ENCODE measurements at places on chromosomes 2 and 18.
A peak's percentile ranks its signal among the peaks of the same experiment; 100 is the strongest.

DNA sequence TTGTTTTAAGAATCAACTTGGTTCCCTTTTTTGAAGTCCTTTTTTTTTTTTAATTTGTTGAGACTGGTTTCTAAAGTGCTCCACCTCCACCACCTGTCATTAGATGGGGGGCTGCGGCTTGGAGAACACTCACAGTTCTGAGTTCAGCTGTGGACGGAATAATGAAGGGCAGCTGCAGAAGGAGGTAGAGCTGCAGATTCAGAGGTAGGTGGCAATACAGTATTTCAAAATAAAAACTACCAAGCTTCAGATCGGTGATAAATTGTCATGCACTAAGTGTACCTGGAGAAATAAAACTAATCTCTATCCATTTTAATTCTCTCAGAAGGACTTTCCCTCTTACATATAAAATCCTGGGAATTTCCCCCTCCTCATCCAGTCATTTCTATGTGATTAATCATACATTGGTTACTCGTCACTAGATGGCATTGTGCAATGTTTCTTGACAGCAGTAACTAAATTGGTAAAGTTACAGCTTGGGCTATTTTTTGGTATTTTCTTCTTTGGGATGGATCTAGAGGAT is 81.1 kb upstream of the SLC39A10 start:
- DNase-seq, result no peak

GRCh38 chr2:181566334-181567032 is 90.4 kb downstream of the CERKL start:
- DNase-seq, result no peak

DNA sequence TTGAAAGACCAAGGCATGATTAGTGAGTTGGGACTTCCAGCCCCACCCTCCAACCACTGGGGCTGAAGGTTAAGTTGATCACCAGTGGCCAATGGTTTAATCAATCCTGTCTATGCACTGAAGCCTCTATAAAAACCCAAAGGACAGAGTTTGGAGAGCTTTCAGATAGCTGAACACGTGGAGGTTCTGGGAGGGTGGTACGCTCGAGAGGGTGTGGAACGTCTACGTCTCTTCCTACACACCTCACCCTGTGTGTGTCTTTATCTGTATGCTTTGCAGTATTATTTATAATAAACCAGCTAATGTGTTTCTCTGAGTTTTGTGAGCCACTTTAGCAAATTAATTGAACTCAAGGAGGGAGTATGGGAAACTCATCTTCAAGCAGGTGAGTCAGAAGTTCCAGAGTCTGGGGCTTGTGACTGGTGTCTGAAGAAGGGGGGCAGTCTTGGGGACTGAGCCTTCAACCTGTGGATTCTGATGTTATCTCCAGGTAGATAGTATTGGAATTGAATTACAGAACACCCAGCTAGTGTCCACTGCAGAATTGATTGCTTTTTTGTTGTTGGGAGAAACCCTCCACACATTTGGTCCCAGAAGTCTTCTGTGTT is 20.3 kb downstream of the ACTR3 start:
- no peak for DNase-seq

DNA sequence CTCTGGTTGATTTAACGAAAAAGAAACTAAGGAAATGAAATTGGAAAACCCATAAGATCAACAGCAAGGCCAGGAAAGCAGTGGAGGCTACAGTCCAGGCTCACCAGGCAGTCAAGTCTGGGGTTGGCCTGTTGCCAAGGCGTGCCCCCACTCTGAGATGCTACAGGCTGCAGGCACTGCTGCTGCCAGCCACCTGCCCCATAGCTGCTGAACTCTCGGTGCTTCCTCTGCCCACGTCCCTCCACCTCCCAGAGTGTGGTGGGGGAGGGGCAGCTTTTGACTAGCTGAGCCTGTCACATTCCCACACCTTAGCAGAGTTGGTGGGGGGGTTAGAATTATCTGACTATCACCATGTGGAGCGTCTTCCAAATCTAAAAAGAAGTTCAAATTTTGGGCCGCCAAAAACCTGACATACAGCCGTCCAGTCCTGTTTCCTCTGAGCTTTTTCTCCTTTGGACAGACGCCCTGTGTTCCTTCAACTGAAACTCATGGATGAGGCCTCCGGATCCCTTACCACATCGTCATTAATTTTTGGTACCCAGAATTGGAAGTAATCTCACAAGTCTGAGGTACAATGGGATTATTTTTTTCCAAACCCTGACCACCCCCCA is 3.9 kb upstream of the SH3RF3 start:
- DNase-seq, result no peak

- DNase-seq, result no peak
These were observed 4.4 kb downstream of the DNMT3A start for GRCh38 chr2:25337276-25337675.

DNA sequence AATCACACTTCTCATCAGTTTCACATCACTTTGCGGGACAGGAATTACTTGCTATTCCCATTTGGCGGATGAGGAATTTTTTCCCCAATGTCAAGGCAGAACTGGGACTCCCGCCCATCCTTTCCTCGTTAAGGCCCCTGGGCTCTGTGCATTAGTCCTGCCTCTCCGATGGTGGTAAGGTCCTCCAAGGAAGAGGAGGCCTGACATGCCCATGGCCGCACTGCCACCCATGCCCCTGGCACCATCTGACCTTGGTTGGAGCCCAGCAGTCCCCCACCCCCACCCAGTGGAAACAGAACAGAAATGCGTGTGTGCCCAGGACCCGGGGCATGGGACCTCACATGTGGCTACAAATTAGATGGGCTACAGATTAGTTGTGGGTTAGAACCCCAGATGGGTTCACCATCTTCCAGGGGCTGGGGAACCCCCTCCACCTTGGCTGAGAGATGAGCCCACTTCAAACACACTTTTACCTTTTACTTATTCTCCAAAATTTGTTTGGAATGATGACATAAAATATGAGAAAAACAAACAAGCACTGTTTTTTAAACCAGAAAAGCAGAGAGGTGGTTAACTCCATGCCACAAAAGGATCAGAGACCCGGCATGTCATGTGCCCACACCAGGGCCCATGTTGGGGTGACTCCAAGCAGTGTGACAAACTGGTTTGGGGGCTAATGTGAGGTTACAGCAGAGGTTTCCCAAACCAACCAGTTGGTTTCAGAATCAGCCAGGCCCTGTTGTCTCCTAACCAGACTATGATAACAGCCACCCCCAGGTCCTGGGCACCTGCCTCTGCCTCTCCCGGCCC is 11.0 kb upstream of the DUSP2 start:
- no peak for DNase-seq

DNA sequence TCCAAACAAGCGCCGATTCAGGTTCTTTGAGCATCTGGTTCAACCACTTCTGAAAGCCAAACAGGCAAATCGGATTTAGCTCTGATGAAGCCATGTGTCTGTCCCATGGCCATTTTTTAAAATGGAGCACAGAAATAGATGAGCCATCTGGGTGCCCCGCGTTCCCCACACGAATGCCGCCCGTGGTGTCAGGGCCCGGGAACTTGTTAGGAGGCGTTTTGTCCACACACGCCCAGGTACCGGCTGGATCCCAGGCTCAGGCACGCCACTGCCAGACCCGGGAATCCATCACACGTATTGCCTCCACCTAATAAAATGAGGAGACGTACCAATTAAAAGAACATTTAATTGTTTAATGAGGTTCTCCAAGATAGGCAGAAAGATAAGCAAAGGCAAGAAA is 374.4 kb upstream of the SALL3 start:
- no peak for DNase-seq

DNA sequence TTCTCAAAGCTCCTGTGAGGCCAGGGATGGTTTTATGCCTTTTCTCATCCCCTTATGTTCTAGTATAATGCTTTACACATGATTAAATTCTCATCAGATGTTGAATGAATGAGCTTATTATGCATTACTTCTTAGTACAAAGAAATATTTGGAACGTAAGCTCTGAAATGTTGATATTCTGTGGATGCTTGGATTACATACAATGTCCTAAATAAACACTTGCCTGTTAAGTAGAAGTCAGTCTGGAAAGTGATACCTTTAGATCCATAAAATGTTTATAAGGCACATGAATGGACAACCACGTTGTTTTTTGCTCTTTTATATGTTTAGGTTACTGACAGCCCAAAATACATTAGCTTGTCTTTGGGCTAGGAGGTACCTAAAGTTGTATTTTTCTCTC is 248.6 kb downstream of the NEDD4L start:
- no peak for DNase-seq

GRCh38 chr18:31595121-31595771 is 3.6 kb downstream of the TTR start:
- no peak for DNase-seq

DNA sequence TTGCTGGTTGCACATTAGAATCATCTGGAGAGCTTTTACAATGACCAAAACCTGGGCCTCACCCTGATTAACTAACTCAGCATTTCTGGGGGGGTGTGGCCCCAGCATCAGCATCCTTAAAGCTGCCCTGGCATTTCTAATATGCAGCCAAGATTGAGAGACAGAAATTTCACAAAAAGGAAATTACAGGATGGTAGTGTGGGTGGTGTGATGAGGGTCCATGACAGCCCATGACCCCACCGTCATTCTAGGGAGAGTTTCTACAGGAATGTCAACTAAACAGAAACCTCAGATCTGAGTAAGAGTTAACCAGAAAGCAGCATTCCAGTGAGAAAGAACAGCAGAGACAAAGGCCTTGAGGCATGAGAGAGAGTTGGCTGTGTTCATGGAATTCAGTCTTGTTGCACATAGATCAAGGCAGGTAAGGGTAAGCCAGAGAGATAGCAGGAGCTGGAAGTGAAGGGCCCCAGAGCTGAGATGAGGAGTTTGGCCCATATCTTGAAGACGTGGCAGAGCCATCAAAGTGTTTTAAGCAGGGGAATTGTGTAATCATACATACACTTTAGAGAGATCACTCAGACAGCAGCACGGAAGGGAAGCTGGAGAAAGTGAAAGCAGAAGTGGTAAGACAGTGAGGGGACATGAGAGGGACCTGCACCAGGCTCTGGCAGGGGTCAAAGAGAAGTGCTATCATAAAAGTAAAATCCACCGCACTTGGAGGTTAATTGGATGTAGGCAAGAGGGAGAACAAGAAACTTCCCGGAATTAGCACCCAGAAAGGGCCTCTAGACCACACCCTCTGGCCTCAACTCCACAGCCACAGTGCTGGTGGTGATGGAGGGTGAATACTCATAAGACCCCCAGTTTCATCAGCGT is 7.8 kb upstream of the TRABD2A start:
- peak; percentile 15 for DNase-seq

GRCh38 chr2:150732491-150732890 is 245.0 kb upstream of the RND3 start:
- DNase-seq, result no peak

DNA sequence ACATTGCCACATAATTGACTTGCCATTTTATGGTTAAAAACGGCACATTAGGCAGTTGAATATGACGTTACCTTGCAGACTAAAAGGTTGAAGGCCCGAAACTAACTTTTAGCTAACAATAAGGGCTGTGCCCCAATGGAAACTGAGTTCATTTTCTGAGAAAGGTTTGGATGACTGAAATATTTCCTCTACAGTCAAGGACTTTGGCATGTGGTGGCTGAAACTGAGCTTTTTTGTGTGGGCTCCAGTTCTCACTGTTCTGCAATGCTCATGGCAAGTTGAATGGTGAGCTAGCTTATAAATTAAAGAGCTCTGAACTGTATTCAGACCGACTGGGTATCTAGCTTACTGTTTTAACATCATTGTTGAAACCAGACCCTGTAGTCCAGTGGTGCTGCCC is 23.8 kb upstream of the TXNDC2 start:
- no peak for DNase-seq

Measured in NCI-H1694 treated with DMSO at 0.1 percent for 48 hours (cell line).